ENCODE measurements at places on chromosomes 1 and 21.

DNA sequence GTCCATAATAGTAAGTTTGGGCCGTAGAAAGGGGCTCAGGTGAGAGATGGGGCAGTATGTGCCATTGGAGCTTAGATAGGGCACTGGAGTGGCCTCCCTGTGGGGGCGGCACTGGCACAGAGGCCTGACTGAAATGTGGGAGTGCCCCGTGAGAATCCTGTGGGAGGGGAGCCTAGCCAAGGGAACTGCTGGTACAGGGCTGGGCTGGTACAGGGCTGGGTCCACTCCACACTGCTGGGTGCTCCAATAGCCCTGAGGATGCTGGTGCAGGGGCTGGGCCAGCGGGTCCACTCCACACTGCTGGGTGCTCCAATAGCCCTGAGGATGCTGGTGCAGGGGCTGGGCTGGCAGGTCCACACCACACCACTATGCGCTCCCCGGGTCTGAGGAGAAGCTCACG is 44.8 kb upstream of the PWP2 start:
- no peak for DNase-seq

- no peak for DNase-seq
Observed at GRCh38 chr1:64405833-64406232, 64.1 kb upstream of the CACHD1 start.

DNA sequence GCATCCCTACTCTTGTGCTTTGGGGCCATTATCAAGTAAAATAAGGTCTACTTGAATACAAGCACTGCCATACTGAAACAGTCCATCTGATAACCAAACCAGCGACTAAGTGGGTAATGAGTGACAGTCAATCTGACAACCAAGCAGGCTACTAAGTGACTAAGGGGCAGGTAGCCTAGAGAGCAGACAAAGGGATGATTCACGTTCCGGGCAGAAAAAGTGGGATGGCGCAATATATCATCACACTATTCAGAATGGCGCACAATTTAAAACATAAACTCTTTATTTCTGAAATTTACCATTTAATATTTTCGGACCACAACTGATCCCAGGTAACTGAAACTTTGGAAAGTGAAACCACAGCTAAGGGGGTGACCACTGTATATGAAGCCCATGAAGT is 17.7 kb downstream of the NGF start:
- DNase-seq: no peak

- DNase-seq: no peak
Observed at GRCh38 chr1:22224091-22224490, 81.2 kb upstream of the WNT4 start.

- DNase-seq: no peak
Observed at GRCh38 chr1:203038217-203038741, 12.0 kb downstream of the PPFIA4 start.

DNA sequence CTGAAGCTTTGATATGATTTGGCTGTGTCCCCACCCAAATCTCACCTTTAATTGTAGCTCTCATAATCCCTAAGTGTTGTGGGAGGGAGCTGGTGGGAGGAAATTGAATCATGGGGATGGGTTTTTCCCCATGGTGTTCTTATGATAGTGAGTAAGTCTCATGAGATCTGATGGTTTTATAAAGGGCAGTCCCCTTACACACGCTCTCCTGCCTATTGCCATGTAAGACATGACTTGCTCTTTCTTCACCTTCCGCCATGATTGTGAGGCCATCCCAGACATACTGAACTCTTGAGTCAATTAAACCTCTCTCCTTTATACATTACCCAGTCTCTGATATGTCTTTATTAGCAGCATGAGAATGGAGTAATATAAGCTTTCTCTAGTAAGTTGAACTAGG is 261.9 kb downstream of the HLX start:
- DNase-seq: no peak

DNA sequence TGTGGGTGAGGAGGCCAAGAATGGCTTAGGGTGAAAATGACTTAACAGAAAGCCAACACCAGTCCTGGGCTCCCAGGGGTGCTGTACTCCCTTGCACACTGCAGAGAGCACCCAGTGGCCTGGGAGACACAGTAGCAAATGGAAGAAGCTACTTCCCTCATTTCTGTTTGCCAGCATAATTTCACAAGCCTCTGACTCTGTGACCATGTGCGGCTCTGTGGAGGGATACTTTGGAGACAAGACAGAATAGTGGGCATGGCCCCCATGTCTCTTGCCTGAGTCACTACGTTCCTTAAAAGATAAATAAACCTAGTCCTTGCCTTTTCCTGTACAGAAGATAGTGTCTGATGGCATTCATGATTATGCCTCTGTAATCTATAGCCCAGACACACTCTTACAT is 38.1 kb downstream of the TRIM62 start:
- DNase-seq: no peak

DNA sequence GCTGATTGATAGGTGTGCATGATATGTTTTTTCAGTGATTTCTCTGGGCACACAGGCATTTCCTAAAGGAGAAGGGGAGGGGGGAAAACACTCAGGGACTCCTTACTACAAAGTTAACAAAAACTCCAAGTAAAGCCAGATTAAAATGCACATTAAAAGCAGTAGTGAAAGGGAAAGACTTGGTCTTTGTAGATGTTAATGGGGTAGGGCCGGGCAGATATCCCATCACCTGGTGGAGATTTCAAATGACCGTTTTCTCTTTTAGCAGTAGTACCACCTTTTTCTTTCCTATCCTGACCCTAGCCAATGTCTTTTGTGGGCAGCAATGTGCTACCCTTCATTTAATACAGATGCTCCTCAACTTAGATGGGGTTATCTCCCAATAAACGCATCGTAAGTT is 32.5 kb downstream of the RTCA start:
- DNase-seq: no peak

DNA sequence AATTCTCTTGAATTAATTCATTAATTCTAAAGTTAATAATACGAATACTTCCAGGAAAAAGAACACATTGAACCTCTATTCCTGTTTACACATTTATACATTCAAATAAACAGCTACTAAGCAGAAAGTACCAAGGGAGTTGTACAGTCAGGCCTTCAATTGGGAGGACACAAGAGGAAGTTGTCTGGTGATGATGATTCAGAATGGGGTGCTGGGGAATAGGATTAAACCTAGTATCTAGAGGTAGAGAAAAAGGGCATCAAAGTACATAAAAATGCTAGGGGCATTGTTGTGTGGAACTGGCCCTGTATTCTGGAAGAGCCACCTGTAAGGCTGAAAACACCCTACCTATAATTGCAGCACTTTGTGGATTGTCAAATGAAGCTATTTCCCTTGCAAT is 71.7 kb upstream of the MROH9 start:
- no peak for DNase-seq

- no peak for DNase-seq
Observed at GRCh38 chr1:157965584-157965983, 27.9 kb upstream of the KIRREL1 start.

GRCh38 chr1:33408093-33408436 is 22.8 kb downstream of the PHC2 start:
- no peak for DNase-seq
